Neuronal stem cell (in vitro differentiated cells): ENCODE measurements at places on chromosomes 6 and 20.
A peak's percentile ranks its signal among the peaks of the same experiment; 100 is the strongest.

- peaks cover 6% of the 10 kb centered on the region for H3K4me1 ChIP-seq
- H3K36me3 ChIP-seq = no peaks in the 10 kb centered on the region
- H3K27me3 ChIP-seq = peaks cover 37% of the 10 kb centered on the region
Measured at GRCh38 chr20:59246691-59247400, 53.6 kb upstream of the EDN3 start.

GRCh38 chr6:157323255-157323965 lies at the start of gene TMEM242:
Gene TMEM242 (minus strand): TSS chr6:157323519. CDS start chr6:157323499, 20 bp downstream.
- H3K4me3 ChIP-seq = peak within 1 kb of the TSS; percentile 77
- H3K27ac ChIP-seq = peak within 1 kb of the TSS; percentile 53
- peak; percentile 93 for DNase-seq
- peaks cover 5% of the 10 kb centered on the region for H3K36me3 ChIP-seq
- H3K27me3 ChIP-seq = peaks cover 9% of the 10 kb centered on the region
- peaks cover 4% of the 10 kb centered on the region for H3K4me1 ChIP-seq

DNA sequence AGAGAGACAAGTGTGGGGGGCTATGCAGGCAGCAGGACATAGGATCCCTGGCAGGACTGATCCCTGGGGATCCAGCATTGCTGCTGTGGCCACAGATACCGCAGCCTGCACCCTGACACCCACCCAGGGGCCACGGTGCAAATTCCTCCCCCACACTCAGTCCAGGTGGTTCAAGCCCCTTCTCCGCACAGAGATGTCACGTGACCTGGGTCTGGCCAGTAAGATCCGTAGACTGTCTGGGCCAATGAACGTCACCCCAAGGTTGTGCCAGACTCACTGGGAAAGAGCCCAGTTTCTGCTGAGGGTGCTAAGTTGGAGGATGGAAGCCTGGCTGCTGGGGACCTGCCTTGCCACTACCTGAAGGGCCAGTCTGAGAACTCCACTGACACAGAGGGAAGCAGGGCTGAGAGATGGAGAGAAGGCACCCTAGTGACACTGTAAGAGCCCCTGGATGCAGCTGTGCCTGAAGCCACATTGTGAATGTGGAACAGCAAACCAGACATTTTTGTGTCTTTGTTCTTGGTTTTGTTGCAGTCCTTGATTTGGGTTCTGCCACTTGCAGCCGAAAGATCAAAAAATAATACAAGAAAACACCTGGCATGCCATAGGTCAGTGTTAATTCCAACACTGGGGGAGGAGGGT lies 228.6 kb downstream of the PREX1 start:
- H3K27ac ChIP-seq = no peak overlapping the region
- peaks cover 5% of the 10 kb centered on the region for H3K4me1 ChIP-seq
- no peak for DNase-seq
- no peaks in the 10 kb centered on the region for H3K36me3 ChIP-seq
- H3K4me3 ChIP-seq = no peak overlapping the region

GRCh38 chr6:21309807-21310221 lies 283.7 kb upstream of the SOX4 start:
- no peak overlapping the region for H3K4me3 ChIP-seq
- no peaks in the 10 kb centered on the region for H3K36me3 ChIP-seq
- DNase-seq = no peak
- peak overlapping the region; percentile 49 for H3K27ac ChIP-seq

DNA sequence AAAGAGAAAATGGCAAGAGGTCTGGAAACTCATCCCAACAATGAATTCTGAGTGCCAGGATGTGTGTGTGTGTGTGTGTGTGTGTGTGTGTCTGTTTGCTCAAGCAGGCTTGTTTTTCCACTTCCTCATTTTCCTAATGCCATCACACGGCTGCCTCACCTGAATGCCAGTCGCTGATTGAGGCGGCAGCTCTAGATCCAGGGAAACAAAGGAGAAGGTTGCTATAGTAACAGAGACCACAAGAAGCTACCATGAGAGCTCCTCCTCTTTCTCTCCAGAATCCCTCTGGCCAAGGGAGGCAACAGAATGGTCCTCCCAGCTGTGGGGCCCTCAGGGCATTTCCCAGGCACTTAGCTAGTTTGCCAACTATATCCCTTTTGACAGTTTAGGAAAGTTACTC lies 241.1 kb upstream of the TSHZ2 start:
- no peak overlapping the region for H3K27ac ChIP-seq
- no peaks in the 10 kb centered on the region for H3K27me3 ChIP-seq
- H3K4me1 ChIP-seq = peaks cover 3% of the 10 kb centered on the region
- DNase-seq = peak; percentile 35
- H3K36me3 ChIP-seq = no peaks in the 10 kb centered on the region

GRCh38 chr6:73943411-73943810 lies 247.4 kb downstream of the CD109 start:
- no peak overlapping the region for H3K4me3 ChIP-seq
- DNase-seq = no peak
- H3K36me3 ChIP-seq = no peaks in the 10 kb centered on the region
- H3K4me1 ChIP-seq = no peaks in the 10 kb centered on the region
- no peak overlapping the region for H3K27ac ChIP-seq

GRCh38 chr6:86744048-86744447 lies 193.3 kb upstream of the HTR1E start:
- H3K27me3 ChIP-seq = no peaks in the 10 kb centered on the region
- H3K36me3 ChIP-seq = no peaks in the 10 kb centered on the region
- no peaks in the 10 kb centered on the region for H3K4me1 ChIP-seq
- no peak overlapping the region for H3K4me3 ChIP-seq
- no peak for DNase-seq
- no peak overlapping the region for H3K27ac ChIP-seq

- H3K36me3 ChIP-seq = no peaks in the 10 kb centered on the region
- no peak for DNase-seq
- no peak overlapping the region for H3K27ac ChIP-seq
- no peak overlapping the region for H3K4me3 ChIP-seq
- no peaks in the 10 kb centered on the region for H3K4me1 ChIP-seq
Measured at GRCh38 chr20:22999756-23000155, 35.4 kb upstream of the SSTR4 start.
